ENCODE measurements at places on chromosomes 7 and 10.

DNA sequence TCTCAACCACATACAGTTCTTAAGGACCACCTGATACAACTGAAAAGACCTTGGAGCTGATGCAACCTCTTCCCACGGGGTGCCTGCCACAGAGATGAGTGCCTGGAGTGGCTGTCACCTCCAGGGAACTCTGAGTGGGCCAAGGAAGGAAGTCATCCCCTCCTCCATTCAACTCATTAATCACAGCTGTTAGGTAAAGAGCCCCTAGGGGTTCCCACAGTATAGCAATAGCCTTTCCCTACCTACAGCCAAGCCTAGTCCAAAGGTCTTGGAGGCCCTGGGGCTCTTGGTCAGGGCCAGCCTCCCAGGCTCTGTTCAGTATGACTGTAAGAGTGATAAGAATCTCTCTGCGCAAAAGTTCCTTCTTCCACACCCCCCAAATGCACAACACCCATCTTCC lies 70.4 kb upstream of the NFE2L3 start:
- no peak for DNase-seq

GRCh38 chr7:6172224-6172909 lies 100.1 kb downstream of the CYTH3 start:
- DNase-seq: no peak

DNA sequence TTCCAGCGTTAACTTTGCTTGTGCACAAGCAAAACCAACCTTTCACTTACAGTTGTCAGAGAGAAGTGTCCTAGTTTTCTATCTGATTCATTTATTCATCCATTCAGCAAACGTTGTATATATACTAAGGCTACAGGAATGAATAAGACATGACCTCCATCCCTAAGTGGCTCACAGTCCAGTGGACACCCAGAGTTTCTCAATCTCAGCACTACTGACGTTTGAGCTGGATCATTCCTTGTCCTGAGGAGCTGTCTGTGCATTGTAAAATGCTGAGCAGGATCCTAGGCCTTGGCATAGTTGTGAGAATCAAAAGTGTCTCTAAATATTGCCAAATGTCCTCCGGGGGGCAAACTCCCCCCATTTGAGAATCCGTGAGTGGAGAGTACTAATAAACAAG lies 166.7 kb upstream of the PRKCQ start:
- no peak for DNase-seq

GRCh38 chr10:131975796-131976195 lies 5.9 kb downstream of the BNIP3 start:
- DNase-seq: no peak

- no peak for DNase-seq
Measured at GRCh38 chr10:123501148-123501547, 165.0 kb upstream of the GPR26 start.

- DNase-seq: no peak
Measured at GRCh38 chr7:78024591-78024990, 226.0 kb downstream of the PHTF2 start.

DNA sequence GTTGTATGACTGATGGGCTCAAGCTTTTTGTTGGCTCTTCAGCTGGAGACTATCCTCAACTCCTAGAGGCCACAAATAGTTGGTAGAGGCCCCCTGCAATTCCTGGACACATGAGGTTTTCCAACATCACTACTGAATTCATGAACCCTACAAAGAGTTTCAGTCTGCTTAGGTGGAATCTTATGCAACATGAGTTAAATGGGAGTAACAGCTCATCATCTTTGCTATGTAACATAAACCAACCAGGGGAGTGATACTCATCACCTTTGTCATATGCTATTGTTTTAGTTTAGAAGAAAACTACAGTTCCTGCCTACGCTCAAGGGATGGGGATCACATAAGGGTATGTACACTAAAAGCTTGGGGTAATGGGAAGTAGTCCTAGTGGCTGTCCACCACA lies 729.4 kb downstream of the SORCS1 start:
- DNase-seq: no peak

DNA sequence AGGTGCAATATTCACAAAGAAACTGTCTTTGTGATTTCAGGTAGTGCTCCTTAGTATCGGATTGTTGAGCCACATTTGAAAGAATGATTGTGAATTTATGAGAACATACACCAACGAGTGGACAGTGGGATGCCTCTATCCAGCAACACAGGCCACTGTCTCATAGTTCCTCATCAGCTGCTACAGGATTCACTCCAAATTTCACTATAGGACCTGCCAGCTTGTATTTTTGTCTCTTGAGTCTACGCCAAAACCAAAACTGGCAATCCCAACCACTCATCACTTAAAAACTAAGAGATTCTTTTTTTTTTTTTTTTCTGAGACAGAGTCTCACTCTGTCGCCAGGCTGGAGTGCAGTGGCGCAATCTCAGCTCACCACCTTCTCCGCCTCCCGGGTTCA lies 964.5 kb downstream of the CNTNAP2 start:
- DNase-seq: no peak

- no peak for DNase-seq
Measured at GRCh38 chr7:5423306-5423975, at the start of gene TNRC18. TSS of gene TNRC18 (minus strand) at chr7:5423834. CDS start at chr7:5421246, 2,588 bp downstream.

GRCh38 chr10:50407076-50407801 lies 155.9 kb upstream of the ASAH2 start:
- DNase-seq: no peak

DNA sequence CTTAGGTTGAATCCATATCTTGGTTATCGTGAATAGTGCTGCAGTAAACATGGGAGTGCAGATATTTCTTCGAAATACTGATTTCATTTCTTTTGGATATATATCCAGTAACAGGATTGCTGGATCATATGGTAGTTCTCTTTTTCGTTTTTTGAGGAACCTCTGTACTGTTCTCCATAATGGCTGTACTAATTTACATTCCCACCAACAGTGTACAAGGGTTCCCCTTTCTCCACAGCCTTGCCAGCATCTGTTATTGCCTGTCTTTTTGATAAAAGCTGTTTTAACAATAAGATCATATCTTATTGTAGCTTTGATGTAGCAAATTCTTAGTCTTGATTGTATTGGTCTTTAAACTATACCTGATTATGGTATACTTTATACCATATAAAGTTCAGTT lies 45.3 kb downstream of the ZNRF2 start:
- no peak for DNase-seq

- DNase-seq: no peak
Measured at GRCh38 chr7:116591202-116592040, 66.6 kb downstream of the CAV1 start.

DNA sequence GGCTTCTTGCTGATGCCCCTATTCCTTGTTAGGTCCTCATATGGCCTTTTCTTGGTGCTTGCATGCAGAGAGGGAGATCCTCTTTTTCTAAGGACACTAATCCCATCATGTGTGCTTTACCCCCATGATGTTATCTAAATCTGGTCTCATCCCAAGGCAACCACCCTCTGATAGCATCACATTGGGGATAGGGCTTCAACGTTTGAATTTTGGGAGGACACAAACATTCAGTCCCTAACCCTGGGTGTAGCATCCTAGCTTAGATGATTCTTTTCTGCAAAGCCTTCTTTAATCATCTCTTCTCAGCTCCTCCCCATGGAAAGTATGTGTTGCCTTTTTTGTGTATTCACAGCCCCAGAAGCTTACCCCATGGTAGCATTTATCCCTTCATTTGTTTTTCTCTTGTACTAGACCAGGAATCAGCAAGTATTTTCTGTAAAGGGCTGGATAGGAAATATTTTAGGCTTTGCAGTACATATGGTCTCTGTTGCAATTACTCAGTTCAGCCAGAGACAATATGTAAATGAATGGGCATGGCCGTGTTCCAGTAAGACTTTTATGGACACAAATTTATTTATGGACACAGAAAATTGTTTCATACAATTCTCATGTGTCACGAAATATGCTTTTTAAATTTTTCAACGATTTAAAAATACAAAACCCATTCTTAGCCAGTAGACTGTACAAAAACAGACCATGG lies 101.5 kb upstream of the CSTF2T start:
- DNase-seq: no peak

DNA sequence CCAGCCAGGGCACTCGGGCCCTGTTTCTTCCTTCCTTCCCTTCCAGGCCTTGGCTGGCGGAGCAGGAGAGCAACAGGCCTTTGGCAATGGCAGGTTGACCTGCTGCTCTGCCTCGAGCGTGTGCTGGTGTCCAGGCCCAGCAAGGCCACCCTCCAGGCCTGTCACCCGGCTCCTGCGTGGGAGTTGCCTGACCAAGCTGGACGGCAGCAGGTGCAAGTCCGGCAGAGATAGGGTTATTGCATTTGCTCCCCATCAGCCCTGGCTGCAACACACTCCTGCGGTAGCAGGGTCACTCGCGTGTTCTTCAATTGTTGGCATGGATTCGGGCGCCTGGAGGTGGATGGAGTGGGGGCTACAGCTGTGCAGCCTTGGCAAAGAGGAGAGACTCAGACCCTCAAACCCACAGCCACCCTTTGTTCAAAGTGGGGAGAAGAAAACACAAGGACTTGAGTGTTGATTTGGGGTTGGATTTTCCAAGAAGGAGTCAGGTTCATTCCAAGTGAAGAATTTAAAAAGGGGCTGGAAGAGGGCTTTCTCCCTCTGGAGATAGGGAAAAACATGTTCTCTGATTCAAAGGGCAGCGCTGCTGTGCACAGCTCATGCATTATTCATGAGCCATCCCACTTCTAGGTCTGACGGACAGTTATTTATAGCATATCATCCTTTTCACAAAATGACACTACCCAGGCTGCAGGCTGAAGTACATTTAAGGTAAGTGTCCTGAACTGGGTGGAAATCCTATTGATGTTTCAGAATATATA lies 64.2 kb upstream of the PITRM1 start:
- no peak for DNase-seq

DNA sequence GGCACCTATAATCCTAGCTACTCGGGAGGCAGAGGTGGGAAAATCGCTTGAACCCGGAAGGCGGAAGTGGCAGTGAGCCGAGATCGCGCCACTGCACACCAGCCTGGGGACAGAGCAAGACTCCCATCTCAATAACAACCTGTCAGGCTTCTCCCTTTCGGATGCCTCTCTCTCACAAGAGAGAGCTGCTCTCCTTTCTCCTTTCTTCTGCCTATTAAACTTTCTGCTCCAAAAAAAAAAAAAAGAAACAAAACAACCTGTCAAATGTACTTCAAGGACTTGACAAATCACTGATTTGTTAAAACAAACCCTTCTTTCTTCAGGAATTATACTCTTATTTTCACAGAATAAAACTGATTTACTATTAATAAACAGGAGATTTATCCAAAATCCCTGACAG lies 3.6 kb downstream of the PSAP start:
- no peak for DNase-seq

DNA sequence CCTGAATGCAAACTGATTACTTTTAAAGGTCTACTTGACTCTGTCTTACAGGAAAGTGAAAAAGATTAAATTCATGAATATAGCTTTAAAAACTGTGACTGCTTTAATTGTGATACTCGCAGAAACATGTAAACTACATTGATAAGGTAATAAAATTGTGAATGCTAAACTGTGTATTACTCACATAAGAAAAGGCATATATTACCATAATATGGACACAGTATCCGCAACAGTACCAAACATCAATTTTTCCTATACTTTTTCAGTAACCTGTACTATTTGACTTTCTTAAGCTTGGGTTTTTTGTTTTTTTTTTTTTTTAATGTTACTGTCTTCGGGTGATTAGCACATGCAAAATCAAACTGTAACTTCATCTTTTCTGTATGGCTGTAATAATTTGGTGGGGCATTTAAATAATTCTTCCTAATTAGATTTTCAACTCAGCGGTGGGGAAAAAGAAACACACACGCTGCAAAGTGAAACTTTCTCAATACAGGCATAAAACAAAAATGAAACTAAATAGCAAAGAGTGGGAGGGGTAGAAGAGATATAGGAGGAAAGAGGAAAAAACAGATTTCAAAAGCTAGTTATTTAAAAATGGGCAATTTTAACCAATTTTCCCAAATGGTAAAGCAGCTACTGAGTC lies 23.2 kb downstream of the NT5C3A start:
- no peak for DNase-seq

- DNase-seq: no peak
Measured at GRCh38 chr10:17074541-17074847, 55.1 kb downstream of the CUBN start.
